MM.1S (cell line): ENCODE measurements at places on chromosomes 3 and 15.

- no peak for DNase-seq
- H3K4me3 ChIP-seq = no peak overlapping the region
- 0 out of 2 replicates have a peak, but pooled peaks cover under 1% of the 10 kb centered on the region for H3K4me1 ChIP-seq
- no peaks in the 10 kb centered on the region for H3K36me3 ChIP-seq
- H3K27me3 ChIP-seq = no peaks in the 10 kb centered on the region
- no peak overlapping the region for H3K27ac ChIP-seq
Observed at GRCh38 chr3:171168086-171168485, 141.6 kb upstream of the SLC2A2 start.

- H3K4me3 ChIP-seq = no peak overlapping the region
- H3K4me1 ChIP-seq = no peaks in the 10 kb centered on the region
- no peaks in the 10 kb centered on the region; the same call in 1 of the 2 replicates for H3K36me3 ChIP-seq
- H3K27me3 ChIP-seq = no peaks in the 10 kb centered on the region
Observed at GRCh38 chr3:16329826-16330129, 64.8 kb downstream of the OXNAD1 start.

- no peaks in the 10 kb centered on the region for H3K27me3 ChIP-seq
- DNase-seq = no peak
- no peaks in the 10 kb centered on the region for H3K36me3 ChIP-seq
- H3K27ac ChIP-seq = no peak overlapping the region
- H3K4me3 ChIP-seq = no peak overlapping the region
- H3K4me1 ChIP-seq = peaks cover 22% of the 10 kb centered on the region
Observed at GRCh38 chr3:46406443-46406787, 451 bp downstream of the CCR5AS start.

GRCh38 chr3:183539811-183540210 lies 15.7 kb downstream of the KLHL6 start:
- no peaks in the 10 kb centered on the region for H3K27me3 ChIP-seq
- H3K27ac ChIP-seq = peak overlapping the region; percentile 76; the same call in 1 of the 2 replicates
- DNase-seq = no peak
- no peaks in the 10 kb centered on the region for H3K36me3 ChIP-seq
- no peak overlapping the region for H3K4me3 ChIP-seq

DNA sequence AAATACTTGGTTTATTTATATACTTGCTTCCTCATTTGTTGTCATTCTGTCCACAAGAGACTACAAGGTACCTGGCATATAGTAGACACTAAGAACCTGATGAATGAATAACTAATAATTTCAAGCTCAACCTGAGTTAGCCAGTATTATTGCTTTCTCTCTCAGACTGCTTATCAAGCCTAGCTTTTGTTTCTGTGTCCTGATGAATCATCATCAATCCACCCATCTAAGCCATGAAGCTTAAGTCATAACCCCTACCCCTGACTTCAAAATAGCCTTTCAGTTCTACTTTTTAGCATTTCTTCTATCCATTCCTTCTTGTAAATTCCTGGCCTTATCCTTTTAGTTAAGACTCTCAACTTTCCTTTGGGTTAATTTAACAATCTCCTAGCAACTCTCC lies 420.8 kb downstream of the EPHA6 start:
- no peak overlapping the region for H3K4me3 ChIP-seq
- H3K27me3 ChIP-seq = no peaks in the 10 kb centered on the region
- no peak for DNase-seq
- H3K27ac ChIP-seq = no peak overlapping the region

- no peaks in the 10 kb centered on the region for H3K36me3 ChIP-seq
- H3K27ac ChIP-seq = no peak overlapping the region
- H3K4me3 ChIP-seq = no peak overlapping the region
- H3K4me1 ChIP-seq = no peaks in the 10 kb centered on the region
- no peaks in the 10 kb centered on the region for H3K27me3 ChIP-seq
Observed at GRCh38 chr3:12681943-12682390, 18.1 kb upstream of the RAF1 start.

DNA sequence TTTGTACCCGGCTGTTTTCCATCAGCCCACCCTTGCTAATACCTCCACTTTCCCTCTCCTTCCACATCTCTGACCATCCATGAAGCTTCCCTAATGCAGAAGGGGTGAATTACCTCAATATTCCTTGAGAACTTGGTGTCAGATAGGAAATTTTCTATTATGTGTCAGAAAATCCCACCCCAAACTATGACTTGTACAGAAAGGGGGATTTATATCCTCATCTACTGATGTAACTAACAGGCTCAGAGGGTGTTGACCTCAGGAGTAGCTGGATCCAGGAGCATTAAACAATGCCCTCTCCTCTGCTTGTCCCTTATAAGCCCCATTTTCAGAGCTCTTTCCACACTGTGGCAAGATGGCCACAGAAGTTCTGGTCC lies 242.8 kb upstream of the TLE3 start:
- no peak overlapping the region for H3K4me3 ChIP-seq
- no peaks in the 10 kb centered on the region for H3K4me1 ChIP-seq
- H3K27ac ChIP-seq = no peak overlapping the region
- H3K36me3 ChIP-seq = no peaks in the 10 kb centered on the region

GRCh38 chr3:14725564-14726440 lies 50.9 kb downstream of the C3orf20 start:
- no peaks in the 10 kb centered on the region for H3K27me3 ChIP-seq
- no peak overlapping the region for H3K27ac ChIP-seq
- H3K4me1 ChIP-seq = peaks cover 8% of the 10 kb centered on the region
- no peaks in the 10 kb centered on the region for H3K36me3 ChIP-seq
- DNase-seq = no peak

GRCh38 chr15:39786447-39787056 lies 3.9 kb upstream of the FSIP1 start:
- H3K27ac ChIP-seq = peak overlapping the region; percentile 63
- no peaks in the 10 kb centered on the region for H3K36me3 ChIP-seq
- peak; percentile 63 for DNase-seq
- no peaks in the 10 kb centered on the region for H3K27me3 ChIP-seq
- peak overlapping the region; percentile 42 for H3K4me3 ChIP-seq

- no peaks in the 10 kb centered on the region for H3K36me3 ChIP-seq
- H3K4me3 ChIP-seq = no peak overlapping the region
- H3K27me3 ChIP-seq = peaks cover 73% of the 10 kb centered on the region
- DNase-seq = no peak
- H3K27ac ChIP-seq = no peak overlapping the region
- no peaks in the 10 kb centered on the region for H3K4me1 ChIP-seq
Observed at GRCh38 chr3:10703875-10704274, 112.2 kb upstream of the SLC6A11 start.

GRCh38 chr3:157069846-157070677 lies 89.9 kb downstream of the CCNL1 start:
- H3K4me1 ChIP-seq = peaks cover 16% of the 10 kb centered on the region
- DNase-seq = no peak

DNA sequence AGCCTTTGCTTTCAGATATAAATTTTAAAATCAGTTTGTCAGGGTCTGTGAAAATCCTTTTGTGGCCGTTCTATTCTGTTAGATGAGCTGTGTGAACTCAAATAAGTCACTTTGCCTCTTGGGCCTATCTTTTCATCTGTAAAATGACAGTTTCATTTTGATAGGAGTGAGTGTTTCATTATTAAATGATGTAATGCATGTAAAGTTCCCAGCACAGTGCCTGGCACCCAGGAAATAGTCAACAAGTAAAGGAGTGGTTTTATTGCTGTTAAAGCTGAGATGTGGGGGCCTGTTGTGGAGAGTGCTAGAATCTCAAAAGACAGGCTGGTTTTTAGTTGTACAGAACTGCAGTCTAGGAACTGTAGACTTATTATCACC lies 394.5 kb upstream of the CFAP20DC start:
- no peak overlapping the region for H3K27ac ChIP-seq
- H3K27me3 ChIP-seq = no peaks in the 10 kb centered on the region
- no peaks in the 10 kb centered on the region for H3K36me3 ChIP-seq

GRCh38 chr15:50209809-50210208 lies 27.8 kb downstream of the SLC27A2 start:
- no peak for DNase-seq
- no peak overlapping the region for H3K27ac ChIP-seq
- no peaks in the 10 kb centered on the region for H3K27me3 ChIP-seq
- no peak overlapping the region for H3K4me3 ChIP-seq

DNA sequence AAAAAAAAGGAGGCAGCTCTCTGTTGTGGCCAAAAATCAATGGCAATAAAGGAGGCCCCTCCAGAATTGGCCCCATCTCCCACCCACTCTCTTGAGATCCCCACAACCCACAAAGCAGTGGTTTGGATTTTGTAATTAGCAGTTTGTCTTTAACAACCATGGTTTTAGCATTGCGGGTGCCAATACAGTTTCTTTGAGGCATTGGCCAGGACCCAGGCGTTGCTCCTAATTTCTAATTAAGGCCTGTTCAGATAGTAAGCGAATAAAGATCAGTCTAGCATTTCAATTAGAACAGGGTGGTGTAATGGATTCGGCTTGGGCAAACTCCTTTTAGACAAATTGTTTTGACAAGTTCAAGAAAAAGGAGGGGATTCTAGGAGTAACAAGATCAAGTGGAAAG lies 23.6 kb upstream of the UACA start:
- H3K4me1 ChIP-seq = no peaks in the 10 kb centered on the region
- no peak overlapping the region for H3K4me3 ChIP-seq
- no peaks in the 10 kb centered on the region for H3K36me3 ChIP-seq
- H3K27me3 ChIP-seq = no peaks in the 10 kb centered on the region
- DNase-seq = no peak

DNA sequence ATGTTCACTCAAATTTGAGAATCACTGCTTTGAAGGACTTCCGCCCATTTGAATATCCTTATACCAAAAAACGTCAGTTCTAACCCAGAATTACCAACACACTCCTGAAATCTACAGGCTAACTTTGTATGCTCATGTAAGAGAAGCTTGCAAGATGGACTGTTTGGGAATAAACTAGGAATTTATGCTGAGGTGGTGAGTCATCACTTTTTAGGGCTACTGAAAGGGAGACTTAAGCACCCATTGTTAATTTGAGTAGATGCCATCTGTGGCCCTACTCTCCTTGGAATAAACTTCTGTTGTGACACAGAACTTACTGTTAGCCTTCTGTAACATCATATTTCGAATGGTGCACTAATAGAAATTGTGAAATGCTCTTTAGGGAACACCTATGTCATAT lies 74.6 kb downstream of the FGF12 start:
- H3K27me3 ChIP-seq = no peaks in the 10 kb centered on the region
- H3K4me1 ChIP-seq = no peaks in the 10 kb centered on the region
- H3K36me3 ChIP-seq = no peaks in the 10 kb centered on the region
- no peak for DNase-seq

- no peaks in the 10 kb centered on the region for H3K4me1 ChIP-seq
- H3K27me3 ChIP-seq = no peaks in the 10 kb centered on the region
- no peak overlapping the region for H3K4me3 ChIP-seq
- DNase-seq = no peak
- H3K27ac ChIP-seq = no peak overlapping the region
- H3K36me3 ChIP-seq = no peaks in the 10 kb centered on the region
Observed at GRCh38 chr15:40582726-40583246, 11.3 kb upstream of the KNL1 start.

GRCh38 chr3:149316437-149316836 lies 17.0 kb downstream of the TM4SF18 start:
- H3K27me3 ChIP-seq = no peaks in the 10 kb centered on the region
- DNase-seq = no peak
- H3K4me1 ChIP-seq = 0 out of 2 replicates have a peak, but pooled peaks cover under 1% of the 10 kb centered on the region

DNA sequence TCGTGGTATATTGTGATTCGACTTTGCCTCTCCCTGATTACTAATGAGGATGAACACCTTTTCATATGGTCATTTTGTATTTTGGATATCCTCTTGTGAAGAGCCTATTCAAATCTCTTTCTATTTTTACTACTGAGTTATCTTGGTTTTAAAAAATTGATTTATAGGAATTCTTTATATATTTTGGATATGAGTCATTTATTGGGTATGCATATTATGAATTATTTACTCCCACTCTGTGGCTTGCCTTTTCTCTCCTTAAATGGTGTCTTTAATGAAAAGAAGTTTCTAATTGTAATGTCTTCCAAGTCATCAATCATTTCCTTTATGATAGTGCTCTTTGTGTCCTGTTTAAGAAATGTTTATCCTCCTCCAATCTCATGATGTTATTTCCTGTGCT lies 191.5 kb upstream of the DPH6 start:
- no peak overlapping the region for H3K4me3 ChIP-seq
- H3K27me3 ChIP-seq = no peaks in the 10 kb centered on the region
- H3K4me1 ChIP-seq = peaks cover 12% of the 10 kb centered on the region
- no peak for DNase-seq

GRCh38 chr3:185052631-185053030 lies 100.2 kb downstream of the C3orf70 start:
- H3K27ac ChIP-seq = no peak overlapping the region
- no peaks in the 10 kb centered on the region for H3K4me1 ChIP-seq
- no peaks in the 10 kb centered on the region for H3K27me3 ChIP-seq
- no peaks in the 10 kb centered on the region for H3K36me3 ChIP-seq
- peak; percentile 26 for DNase-seq

GRCh38 chr3:117444175-117444574 lies 734.6 kb downstream of the TUSC7 start:
- no peaks in the 10 kb centered on the region for H3K27me3 ChIP-seq
- no peak overlapping the region for H3K27ac ChIP-seq
- H3K36me3 ChIP-seq = no peaks in the 10 kb centered on the region
- H3K4me1 ChIP-seq = no peaks in the 10 kb centered on the region
- H3K4me3 ChIP-seq = no peak overlapping the region

GRCh38 chr3:159907828-159908227 lies 80.8 kb upstream of the IL12A start:
- DNase-seq = no peak
- H3K27ac ChIP-seq = no peak overlapping the region

DNA sequence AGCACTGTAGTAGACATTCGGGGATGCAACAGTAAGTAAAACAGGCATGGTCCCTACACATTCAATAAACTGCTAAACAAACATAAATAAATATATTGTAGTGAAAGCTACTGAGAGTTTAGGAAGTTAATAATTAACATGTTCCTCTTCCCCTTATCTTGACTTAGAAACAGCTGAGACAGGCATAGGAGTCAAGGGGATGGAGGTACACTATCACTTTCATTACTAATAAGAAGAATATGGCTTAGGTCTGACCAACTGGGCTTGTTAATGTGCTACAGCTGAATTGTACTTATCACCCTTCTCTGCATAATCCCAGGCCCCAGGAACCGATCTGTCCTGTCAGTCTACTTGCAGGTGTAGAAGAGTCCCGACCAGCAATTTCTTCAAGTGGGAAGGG lies 116.3 kb upstream of the DAZL start:
- no peak overlapping the region for H3K27ac ChIP-seq
- H3K4me1 ChIP-seq = peaks cover 14% of the 10 kb centered on the region
- no peaks in the 10 kb centered on the region for H3K36me3 ChIP-seq

DNA sequence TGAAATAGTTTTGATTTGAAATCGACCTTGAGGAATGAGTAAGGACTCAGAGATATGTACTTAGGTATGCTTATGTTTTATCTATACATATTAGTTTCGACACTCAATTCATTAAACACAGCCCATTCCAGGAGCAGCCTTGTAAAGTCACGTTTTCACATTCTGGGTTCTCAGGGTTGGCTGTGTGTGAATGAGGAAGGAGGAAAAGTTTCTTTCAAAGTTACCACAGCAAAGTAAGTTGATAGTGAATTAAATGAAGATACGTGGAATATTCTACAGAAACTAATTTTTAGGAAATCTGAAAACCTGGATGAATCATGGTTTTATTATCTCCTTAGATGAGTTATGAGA lies 133.5 kb downstream of the C3orf38 start:
- H3K36me3 ChIP-seq = no peaks in the 10 kb centered on the region
- H3K27me3 ChIP-seq = no peaks in the 10 kb centered on the region
- no peak for DNase-seq
- H3K4me3 ChIP-seq = no peak overlapping the region
- H3K4me1 ChIP-seq = no peaks in the 10 kb centered on the region
